ENCODE measurements at places on chromosomes 11 and 22. TPM values are rescaled to one million over a fixed set of nuclear protein-coding genes. Genes with fewer than 3 reads are reported as not detected.

The KCNQ1 gene
- not detected for total RNA-seq

The FOLH1 gene
- total RNA-seq: 7.0 TPM

The B4GAT1 gene
- total RNA-seq: 58.8 TPM

The HDHD5 gene
- total RNA-seq: 89.6 TPM

The OR2AT4 gene
- total RNA-seq: not detected

The KRTAP5-11 gene
- total RNA-seq: not detected

The NRIP3 gene
- total RNA-seq: 11.1 TPM

The PLAAT4 gene
- not detected for total RNA-seq

DNA sequence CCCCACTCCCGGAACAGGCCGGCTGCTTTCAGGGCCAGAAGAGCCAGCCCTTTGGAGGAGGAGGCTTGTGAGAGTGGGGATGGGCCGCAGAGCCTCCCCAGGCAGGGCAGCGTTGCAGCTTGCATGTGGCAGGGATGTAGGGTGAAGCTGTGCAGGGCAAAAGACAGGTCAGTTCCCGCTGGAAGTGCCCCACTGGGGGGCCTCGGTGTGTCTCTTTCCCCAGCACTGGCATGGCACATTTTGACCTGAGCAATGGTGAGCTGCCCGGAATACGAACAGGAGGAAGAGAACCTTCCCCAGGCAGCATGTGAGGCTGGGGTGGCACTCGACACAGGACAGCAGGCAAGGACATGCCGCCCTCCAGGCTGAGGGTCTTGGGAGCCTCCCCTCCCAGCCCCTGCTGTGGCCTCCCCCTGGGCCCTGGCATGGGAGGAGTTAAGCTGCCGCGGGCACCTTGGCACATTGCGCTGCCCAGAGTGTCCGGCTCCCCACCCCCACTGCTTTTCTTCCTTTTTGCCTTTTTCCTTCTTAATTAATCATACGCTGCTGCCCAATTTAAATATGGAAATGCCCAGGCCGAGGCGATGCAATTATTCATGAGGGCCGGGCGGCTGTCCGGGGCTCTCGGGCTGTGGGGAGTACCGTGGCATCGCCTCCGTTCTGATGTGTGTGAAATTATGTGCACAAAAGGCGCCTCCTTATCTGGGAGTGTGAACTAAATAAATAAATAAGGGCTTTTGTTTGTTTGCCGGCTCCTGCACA, 76.0 kb upstream of the WNT7B start:
- DNase-seq: peak; percentile 32

GRCh38 chr11:67384851-67385366, 6.9 kb upstream of the RAD9A start:
- DNase-seq: no peak

DNA sequence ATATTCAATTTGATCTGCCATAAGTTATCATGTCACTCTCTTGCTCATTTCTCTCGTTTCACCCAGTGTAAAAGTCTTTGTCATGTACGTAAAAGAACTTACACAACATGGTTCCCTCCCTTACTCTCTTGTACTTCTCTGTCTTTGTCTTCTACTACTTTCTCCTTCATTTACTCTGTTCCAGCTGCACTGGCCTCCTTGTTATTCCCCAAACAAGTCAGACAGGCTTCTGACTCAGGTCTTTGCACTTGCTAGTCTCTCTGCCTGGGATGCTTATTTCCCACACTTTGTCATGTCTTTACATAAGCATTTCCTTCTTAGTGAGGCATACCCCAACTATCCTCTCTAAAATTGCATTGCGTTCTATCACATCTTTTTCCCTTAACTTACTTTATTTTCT, 117.3 kb downstream of the CYP2R1 start:
- DNase-seq: no peak

DNA sequence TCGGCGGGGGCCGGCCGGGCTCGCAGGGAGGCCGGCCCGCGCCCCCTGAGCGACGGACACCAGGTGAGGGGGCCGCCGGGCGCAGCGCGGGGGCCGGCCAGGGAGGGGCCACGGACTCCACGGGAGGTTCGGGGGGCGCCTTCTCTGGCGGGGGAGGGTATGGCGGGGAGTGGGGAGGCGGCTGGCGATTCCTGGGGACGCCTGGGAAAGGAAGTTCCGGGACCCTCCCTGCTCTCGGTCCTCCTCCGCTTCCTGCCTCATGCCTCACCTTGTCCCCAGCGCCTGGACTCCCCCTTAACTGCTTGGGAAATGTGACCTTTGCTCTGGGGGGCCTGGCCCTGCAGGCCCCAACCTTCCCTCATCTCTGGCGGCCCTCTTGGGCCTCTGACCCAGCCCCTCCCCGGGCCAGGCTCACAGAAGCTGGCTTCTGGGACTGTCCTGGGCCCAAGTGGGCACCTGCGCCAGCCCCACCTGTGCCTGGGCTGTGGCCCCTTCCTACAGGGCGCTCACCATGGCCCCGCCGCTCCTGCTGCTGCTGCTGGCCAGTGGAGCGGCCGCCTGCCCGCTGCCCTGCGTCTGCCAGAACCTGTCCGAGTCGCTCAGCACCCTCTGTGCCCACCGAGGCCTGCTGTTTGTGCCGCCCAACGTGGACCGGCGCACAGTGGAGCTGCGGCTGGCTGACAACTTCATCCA, 516 bp downstream of the LRFN4 start:
- DNase-seq: no peak

- DNase-seq: no peak
These were observed 213.1 kb upstream of the ZBED5 start for GRCh38 chr11:11070976-11071375.

DNA sequence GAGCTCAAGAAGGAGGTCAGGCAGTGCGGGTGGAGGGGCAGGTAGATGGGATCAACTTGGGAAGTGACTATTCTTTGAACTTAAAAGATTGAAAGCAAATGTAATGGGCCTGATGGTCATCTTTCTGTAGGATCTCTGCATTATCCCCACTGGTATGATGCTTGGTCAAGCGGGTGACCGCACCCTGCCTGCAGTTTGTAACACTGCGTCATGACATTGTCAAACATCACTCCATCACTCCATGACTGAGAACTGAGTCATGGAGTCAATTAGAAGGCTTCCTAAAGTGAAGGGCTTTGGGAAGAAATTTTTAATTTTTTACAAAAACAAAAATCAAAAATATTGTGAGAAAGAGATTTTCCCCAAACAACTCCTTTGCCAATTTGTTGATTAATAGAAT, 62.4 kb upstream of the BMAL1 start:
- DNase-seq: no peak

DNA sequence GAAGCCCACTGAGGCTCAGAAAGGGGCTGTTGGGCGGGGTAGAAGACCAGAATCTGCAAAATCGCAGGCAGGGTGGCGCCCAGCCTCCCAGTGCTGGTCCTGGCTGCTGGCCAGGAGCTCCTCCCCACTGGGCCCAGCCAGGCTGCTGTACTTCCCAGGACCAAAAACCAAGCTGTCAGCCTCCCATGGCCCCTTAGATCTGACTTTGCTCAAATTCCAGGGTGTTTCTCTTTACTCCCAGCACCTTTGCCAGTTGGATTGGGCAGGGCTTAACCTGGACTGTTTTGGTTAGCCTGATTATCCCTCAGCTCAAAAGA, 44.2 kb upstream of the WEE1 start:
- DNase-seq: no peak

- no peak for DNase-seq
These were observed 100.2 kb downstream of the TBC1D22A start for GRCh38 chr22:46862418-46863324.

DNA sequence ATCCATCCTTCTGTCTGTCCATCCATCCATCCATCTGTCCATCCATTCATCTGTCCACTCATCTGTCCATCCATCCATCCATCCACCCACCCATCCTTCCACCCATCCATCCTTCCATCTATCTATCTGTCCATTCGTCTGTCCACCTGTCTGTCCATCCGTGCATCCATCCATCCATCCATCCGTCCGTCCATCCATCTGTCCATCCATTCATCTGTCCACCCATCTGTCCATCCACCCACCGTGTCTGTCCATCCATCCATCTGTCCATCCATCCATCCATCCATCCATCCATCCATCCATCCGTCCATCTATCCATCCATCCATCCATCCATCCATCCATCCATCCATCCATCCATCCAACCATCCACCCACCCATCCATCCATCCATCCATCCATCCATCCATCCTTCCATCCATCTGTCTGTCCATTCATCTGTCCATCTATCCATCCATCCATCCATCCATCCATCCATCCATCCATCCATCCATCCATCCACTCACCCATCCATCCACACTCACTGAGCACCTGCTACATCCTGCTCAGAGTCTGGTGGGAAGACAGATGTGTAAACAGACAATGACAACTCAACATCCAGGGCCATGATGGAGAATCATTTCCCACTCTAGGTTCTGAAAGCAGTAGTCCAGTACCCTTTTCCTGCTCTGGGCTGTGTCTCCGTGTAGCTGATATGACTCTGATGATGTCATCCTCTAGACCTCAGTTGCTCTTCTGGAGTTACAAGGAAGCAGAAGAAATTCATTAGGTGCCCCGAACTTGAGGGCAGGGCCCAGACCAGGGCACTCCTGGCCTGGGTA, 30.8 kb upstream of the MYEOV start:
- DNase-seq: no peak

DNA sequence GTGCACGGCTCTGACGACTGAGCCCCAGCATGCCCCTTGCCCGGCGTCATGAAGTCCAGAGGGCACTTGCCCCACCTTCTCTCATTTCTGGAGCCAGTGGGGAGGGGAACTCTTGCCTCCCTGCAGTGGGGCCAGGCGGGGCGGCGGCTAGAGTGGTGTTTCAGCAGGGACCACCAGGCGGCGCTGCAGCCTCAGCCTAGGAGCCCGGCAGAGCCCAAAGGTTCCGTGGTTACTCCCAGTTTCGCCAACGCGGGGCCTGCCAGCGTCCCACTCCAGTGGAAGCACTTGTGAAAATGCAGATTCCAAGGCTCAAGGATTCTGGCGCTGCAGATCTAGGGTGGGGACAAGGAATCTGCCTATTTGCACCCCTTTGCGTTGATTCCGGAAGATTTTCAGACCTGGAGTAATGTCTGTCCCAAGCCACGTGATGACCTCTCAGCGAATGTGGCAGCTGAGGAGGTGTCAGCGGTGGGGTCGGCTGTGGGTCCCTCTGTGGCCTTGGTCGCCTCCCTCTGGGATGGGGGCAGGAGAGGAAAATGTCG, 55.7 kb downstream of the CD82 start:
- DNase-seq: peak; percentile 77

DNA sequence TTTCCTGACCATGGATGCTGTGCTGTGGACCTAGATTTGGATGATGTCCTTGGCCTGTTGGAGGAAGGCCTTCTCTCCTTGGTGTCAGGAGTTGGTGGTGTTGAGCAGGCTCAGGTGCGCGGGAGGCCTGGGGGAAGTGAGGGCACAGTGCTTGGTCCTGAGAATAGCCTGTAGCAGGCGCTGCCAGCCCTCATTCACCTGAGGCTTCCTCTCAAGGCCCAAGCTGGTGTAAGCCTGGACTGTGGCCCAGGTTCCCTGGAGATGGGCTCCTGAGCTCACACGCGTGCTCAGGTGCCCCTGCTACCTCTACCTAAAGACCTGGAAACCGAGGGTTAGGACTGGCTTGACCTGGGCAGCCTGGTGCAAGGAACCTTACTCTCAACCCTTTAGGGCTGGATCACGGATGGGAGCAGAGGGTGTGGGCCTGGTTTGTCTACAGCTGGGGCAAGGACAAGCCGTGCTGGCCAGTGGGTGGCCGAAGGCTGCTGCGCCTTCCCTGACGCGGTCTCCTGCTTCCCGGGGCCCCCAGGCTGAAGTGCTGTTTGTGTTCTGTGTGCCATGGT, 7.8 kb upstream of the GRAMD4 start:
- no peak for DNase-seq

DNA sequence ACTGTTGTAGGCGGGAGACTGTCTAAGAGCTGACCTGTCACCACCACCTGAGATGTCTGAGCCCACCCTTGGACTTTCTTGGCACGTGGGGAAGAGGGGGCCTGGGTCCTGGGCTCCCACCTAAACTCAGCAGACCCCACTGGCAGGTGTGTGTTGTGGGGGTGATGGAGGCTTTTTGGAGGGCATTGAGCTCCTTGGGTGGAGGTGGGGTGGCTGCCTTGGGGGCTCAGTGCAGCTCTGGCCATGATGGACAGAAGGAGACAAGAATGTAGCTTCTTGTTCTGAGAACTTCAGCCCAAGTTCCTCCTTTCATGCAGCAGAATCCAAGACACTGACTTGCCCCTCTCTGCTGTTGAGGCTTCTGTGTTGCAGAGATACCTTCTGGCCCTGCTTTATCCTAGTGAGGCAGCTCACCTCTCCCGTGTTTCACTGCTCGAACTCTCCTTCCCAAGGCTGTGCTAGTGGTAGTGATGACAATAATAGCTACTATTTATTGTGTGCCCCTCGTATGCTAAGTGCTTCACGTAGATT, 116.6 kb upstream of the OR4B1 start:
- DNase-seq: no peak

DNA sequence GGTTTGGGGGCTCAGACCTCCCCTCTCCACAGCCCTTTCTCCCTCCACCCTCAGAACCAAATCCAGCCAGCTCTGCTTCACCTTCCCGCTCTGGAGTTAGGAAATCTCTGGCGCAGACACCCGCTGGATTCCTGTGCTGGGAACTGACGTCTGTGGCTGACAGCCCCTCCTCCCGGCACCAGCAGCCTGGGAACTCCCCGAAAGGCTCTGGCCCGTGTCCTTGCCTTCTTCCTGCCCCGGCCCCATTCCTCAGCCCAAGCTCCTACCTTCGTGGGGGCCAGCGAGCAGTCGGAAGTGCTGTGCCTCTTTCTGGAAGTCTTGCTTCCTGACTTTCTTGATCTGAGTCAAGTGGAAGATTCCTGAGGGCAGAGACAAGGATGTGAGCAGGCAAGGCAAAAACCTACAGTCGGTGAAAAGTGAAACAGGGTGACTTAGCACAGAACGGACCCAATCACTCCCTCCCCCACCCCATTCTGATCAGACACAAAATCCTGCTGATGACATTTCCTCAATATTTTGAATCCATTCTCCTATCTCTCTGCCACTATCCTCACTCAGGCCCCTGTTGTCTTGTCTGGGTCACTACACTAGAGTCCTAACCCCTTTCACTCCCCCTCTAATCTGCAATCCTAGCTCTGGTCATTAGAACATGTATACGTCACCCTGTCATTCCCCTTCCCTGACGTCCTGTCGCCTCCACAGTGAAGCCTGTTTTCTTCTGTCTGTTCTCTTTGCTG, 34.1 kb downstream of the CHRDL2 start:
- DNase-seq: no peak

DNA sequence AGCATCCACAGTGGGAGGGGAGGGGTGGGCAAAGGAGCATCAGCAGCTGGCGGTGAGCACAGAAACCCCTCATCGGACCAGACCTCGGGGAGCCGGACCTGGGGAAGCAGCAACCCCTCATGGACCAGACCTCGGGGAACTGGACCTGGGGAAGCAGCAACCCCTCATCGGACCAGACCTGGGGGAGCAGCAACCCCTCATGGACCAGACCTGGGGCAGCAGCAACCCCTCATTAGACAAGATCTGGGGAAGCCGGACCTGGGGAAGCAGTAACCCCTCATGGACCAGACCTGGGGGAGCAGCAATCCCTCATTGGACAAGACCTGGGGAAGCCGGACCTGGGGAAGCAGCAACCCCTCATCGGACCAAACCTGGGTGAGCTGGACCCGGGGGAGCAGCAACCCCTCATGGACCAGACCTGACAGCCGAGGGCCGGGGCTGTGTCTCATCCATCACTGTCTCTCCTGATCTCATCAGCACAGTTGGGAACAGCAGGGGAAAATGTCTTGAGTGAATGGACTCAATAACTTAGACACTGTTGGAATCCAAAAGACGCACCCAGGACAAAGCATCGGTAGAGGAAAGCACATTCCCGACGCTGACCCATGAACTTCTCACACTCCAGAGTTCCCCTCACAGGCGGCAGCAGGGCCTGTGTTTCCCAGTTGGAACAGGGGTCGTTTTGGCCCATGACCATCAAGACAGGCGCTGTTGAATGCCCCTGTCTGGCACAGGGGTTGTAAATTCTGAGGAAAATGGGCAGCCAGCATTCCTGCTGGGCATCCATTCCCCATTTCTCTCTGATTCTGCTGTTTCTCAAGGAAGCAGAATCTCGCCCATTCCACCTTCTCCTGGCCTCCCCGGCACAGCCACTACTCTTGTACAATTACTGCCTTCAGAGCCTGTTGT, 1494.6 kb downstream of the TBC1D22A start:
- no peak for DNase-seq

Data from SK-MEL-5 (cell line).